ENCODE measurements at places on chromosomes 16 and 17. TPM values are rescaled to one million over a fixed set of nuclear protein-coding genes. Genes with fewer than 3 reads are reported as not detected.

ADORA2B gene
- total RNA-seq, result 1.1 TPM

TMED6 gene
- total RNA-seq, result 1.5 TPM

- H3K27ac ChIP-seq, result no peak overlapping the region
- peaks cover 2% of the 10 kb centered on the region for H3K4me1 ChIP-seq
- H3K27me3 ChIP-seq, result peaks cover 19% of the 10 kb centered on the region
Observed at GRCh38 chr17:57707892-57708291, 37.2 kb downstream of the CCDC182 start.

DNA sequence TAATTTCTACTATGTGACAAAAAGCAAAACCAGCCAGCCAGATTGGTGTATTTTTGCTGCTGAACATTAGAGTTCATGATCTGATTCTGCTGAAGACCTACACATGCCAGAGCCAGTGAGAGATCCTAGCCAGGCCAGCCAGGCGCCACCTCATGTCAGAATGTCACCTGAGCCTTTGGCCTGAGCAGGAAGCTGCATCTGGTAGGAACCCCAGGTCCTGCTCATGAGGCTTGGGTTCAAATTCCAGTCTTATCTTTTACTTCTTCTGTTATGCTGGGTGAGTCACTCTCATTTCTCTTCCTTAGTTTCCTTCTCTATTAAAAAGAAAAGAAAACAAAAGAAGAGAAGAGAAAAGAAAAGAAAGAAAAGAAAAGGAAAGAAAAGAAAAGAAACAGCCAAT lies 585.1 kb upstream of the CDH5 start:
- no peak overlapping the region for H3K4me3 ChIP-seq
- no peaks in the 10 kb centered on the region for H3K27me3 ChIP-seq
- H3K36me3 ChIP-seq, result no peaks in the 10 kb centered on the region
- DNase-seq, result no peak
- H3K4me1 ChIP-seq, result no peaks in the 10 kb centered on the region

DNA sequence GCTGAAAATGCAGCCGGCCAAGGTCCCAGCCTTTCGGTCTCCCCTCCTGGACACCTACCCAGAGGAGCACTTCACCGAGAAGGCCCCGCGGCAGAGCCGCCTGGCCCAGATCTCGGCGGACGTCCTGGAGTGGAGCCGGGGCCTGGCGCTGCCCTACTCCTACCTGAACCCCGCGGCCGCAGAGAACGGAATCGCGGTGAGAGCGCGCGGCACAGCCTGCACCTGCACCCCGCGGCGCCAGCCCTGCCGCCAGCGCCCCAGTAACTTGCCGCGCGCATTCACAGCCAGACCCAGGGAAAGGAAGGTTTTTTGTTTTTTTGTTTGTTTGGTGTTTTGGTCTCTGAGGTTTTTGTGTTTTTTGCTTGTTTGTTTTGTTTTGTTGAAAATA lies 15.2 kb downstream of the ALOX12B start:
- H3K27me3 ChIP-seq, result peaks cover 61% of the 10 kb centered on the region
- DNase-seq, result no peak
- peaks cover 17% of the 10 kb centered on the region for H3K4me1 ChIP-seq
- H3K4me3 ChIP-seq, result peak overlapping the region; percentile 14
- H3K27ac ChIP-seq, result no peak overlapping the region
- no peaks in the 10 kb centered on the region for H3K36me3 ChIP-seq

GRCh38 chr16:19662351-19662750 lies 55.7 kb downstream of the KNOP1 start:
- no peaks in the 10 kb centered on the region for H3K4me1 ChIP-seq
- H3K36me3 ChIP-seq, result peaks cover 30% of the 10 kb centered on the region
- no peak for DNase-seq
- H3K4me3 ChIP-seq, result no peak overlapping the region

GRCh38 chr17:76659928-76660655 lies 16.5 kb upstream of the ST6GALNAC1 start:
- DNase-seq, result no peak
- H3K36me3 ChIP-seq, result no peaks in the 10 kb centered on the region
- peaks cover 7% of the 10 kb centered on the region for H3K27me3 ChIP-seq
- H3K4me3 ChIP-seq, result no peak overlapping the region
- peak overlapping the region; percentile 69 for H3K27ac ChIP-seq
- H3K4me1 ChIP-seq, result peaks cover 28% of the 10 kb centered on the region

DNA sequence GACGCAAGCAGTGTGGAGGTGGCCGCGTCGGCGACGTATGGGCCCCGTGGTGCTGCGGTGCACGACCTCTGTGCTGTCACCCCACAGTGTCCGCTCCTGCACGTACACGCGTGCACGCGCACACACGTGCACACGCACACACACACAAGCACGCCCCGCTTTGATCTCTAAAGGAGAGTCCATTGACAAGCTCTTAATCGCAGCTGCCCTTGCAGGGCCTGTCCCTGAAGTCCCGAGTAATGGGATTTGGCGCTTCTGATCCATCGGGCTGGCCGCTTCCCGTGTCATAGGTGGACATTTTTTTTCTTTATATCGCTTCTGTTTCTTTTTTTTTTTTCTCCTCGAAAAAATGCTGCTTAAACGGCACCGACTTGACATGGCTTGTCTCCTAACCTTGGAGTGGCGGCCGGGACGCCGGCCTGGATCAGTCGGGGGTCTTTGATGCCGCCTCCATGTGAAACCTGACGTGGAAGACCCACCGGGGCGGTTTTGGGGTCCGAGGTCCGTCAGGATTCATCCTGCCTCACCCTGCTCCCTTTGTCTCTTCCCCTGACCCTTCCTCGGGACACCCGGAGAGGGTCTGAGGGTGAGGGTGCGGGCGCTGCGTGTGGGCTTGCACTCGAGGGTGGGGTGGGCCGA lies 8.3 kb upstream of the AXIN1 start:
- peaks cover 5% of the 10 kb centered on the region for H3K27me3 ChIP-seq
- no peaks in the 10 kb centered on the region for H3K36me3 ChIP-seq
- peaks cover 4% of the 10 kb centered on the region for H3K4me1 ChIP-seq
- no peak for DNase-seq

KRT16 gene
- total RNA-seq, result not detected

- no peak overlapping the region for H3K4me3 ChIP-seq
- H3K36me3 ChIP-seq, result no peaks in the 10 kb centered on the region
- no peak for DNase-seq
- H3K4me1 ChIP-seq, result no peaks in the 10 kb centered on the region
- H3K27me3 ChIP-seq, result no peaks in the 10 kb centered on the region
Observed at GRCh38 chr16:54808890-54809289, 121.8 kb upstream of the IRX5 start.

GRCh38 chr16:86631444-86631843 lies 53.1 kb downstream of the FOXL1 start:
- no peak for DNase-seq
- no peak overlapping the region for H3K4me3 ChIP-seq
- no peaks in the 10 kb centered on the region for H3K36me3 ChIP-seq
- H3K27me3 ChIP-seq, result peaks cover 4% of the 10 kb centered on the region
- peaks cover 6% of the 10 kb centered on the region for H3K4me1 ChIP-seq

- peak overlapping the region; percentile 91 for H3K27ac ChIP-seq
- H3K4me3 ChIP-seq, result peak overlapping the region; percentile 86
- peaks cover 33% of the 10 kb centered on the region for H3K36me3 ChIP-seq
- peak; percentile 90 for DNase-seq
- no peaks in the 10 kb centered on the region for H3K27me3 ChIP-seq
Observed at GRCh38 chr17:7237761-7238419, 1.4 kb downstream of the PHF23 start.

DNA sequence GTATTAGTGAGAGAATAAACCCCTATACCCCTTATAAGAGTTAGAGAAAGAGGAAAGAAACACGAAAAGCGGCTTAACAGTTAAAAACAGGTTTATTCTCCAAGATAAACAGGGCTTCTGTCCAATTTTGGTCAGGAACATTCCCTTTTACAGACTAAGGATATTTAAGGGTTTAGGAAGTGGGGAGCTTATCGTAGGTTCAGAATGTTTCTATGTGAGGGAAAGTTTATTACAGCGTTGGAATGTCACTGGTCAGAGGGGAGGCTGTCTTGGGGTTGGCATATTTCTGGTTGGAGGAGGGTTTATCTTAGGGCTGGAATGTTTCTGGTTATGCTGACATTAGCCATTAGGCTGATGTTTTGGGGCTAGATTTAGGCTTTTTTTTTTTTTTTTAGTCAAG lies 34.1 kb upstream of the WWOX start:
- H3K27me3 ChIP-seq, result peaks cover 41% of the 10 kb centered on the region
- H3K4me1 ChIP-seq, result no peaks in the 10 kb centered on the region
- H3K27ac ChIP-seq, result no peak overlapping the region
- H3K4me3 ChIP-seq, result no peak overlapping the region
- no peaks in the 10 kb centered on the region for H3K36me3 ChIP-seq
- DNase-seq, result no peak

- peaks cover 30% of the 10 kb centered on the region for H3K36me3 ChIP-seq
- no peak for DNase-seq
- no peak overlapping the region for H3K4me3 ChIP-seq
- no peaks in the 10 kb centered on the region for H3K27me3 ChIP-seq
- H3K4me1 ChIP-seq, result peaks cover 27% of the 10 kb centered on the region
Observed at GRCh38 chr16:56930486-56931270, 1.3 kb upstream of the HERPUD1 start.

- no peak overlapping the region for H3K27ac ChIP-seq
- no peaks in the 10 kb centered on the region for H3K36me3 ChIP-seq
- no peak overlapping the region for H3K4me3 ChIP-seq
Observed at GRCh38 chr17:36921095-36921851, 16.0 kb upstream of the LHX1 start.

KRT32 gene
- total RNA-seq, result not detected

CISD3 gene
- total RNA-seq, result 51.3 TPM

PDPR gene
- total RNA-seq, result 18.2 TPM

DNA sequence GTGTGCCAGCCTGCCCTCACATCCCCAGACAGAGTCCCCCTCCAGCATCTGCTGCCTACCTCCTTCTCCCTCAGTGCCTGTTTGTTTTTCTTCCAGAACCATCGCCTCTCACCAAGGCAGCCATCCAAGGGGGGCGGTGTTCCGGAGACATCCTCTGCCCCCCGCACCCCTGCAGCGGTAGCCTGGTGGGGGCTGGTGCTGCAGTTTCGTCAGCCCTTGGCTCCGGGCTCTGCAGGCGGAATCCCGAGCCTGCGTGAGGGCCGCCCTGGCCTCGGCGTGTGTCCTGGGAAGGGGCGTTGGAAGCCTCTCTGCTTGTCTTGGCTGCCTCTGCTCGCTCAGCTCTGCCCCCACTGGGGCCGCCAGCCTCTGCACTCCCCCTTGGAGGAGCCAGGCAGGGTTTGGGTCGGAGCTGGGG lies 126.0 kb upstream of the CIBAR2 start:
- H3K4me1 ChIP-seq, result peaks cover 3% of the 10 kb centered on the region
- H3K36me3 ChIP-seq, result no peaks in the 10 kb centered on the region
- no peak overlapping the region for H3K4me3 ChIP-seq
- no peak overlapping the region for H3K27ac ChIP-seq
- peaks cover 15% of the 10 kb centered on the region for H3K27me3 ChIP-seq
- no peak for DNase-seq

CPHXL2 gene
- total RNA-seq, result not detected
